Camera-type eye (tissue), 1 donor: ENCODE measurements at places on chromosomes 12 and 14. TPM values are rescaled to one million over a fixed set of nuclear protein-coding genes. Genes with fewer than 3 reads are reported as not detected.

PLCZ1 gene
- total RNA-seq, result not detected

GDF11 gene
- 22.3 TPM for total RNA-seq

ZNF641 gene
- total RNA-seq, result 51.1 TPM

CHPT1 gene
- total RNA-seq, result 24.7 TPM

P2RX7 gene
- 4.0 TPM for total RNA-seq

DPF3 gene
- 34.4 TPM for total RNA-seq

PTCSC3 gene
- not detected for total RNA-seq

LALBA gene
- total RNA-seq, result not detected

POTEM gene
- not detected for total RNA-seq

CD4 gene
- 7.2 TPM for total RNA-seq
